ENCODE measurements at places on chromosomes 5 and 9.

- DNase-seq, result no peak
These were observed 19.5 kb upstream of the ALDH1B1 start for GRCh38 chr9:38372762-38373619.

DNA sequence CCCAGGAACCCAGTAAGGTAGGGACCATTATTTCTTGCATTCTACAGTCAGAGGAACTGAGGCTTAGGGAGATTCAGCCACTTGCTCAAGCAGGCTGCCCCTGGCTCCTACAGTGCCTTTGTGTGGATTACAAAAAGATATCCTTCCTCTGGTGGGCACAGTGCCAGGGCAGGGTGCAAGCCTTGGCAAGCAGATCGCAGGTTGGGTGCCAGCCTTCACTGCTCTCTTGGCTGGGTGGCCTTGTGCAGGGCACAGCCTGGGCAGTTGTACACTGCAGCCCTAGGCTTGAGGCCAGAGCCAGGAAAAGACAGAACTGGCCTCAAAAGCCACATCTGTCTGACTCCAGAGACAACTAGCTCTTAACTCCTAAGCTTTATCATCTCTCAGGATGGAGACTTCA lies 15.0 kb downstream of the DOCK2 start:
- DNase-seq, result no peak

DNA sequence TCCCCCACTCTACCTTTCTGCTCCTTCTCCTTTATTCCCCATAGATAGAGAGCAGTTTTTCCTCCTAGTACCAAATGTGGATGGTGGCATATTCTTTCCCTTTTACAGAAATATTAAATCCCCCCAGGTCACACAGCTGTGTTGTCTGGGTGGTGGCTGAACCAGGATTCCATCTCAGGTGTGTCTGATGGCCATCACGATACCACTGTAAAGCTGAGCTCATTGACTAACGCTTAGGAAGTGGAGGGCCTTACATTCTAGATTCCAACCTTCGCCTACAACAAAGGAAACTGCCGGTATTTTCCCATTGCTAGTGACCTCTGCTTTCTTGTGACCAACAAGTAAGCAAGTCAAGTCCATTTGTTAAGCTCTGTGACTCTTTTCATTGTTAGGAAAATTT lies 131.9 kb upstream of the KLF4 start:
- DNase-seq, result no peak

DNA sequence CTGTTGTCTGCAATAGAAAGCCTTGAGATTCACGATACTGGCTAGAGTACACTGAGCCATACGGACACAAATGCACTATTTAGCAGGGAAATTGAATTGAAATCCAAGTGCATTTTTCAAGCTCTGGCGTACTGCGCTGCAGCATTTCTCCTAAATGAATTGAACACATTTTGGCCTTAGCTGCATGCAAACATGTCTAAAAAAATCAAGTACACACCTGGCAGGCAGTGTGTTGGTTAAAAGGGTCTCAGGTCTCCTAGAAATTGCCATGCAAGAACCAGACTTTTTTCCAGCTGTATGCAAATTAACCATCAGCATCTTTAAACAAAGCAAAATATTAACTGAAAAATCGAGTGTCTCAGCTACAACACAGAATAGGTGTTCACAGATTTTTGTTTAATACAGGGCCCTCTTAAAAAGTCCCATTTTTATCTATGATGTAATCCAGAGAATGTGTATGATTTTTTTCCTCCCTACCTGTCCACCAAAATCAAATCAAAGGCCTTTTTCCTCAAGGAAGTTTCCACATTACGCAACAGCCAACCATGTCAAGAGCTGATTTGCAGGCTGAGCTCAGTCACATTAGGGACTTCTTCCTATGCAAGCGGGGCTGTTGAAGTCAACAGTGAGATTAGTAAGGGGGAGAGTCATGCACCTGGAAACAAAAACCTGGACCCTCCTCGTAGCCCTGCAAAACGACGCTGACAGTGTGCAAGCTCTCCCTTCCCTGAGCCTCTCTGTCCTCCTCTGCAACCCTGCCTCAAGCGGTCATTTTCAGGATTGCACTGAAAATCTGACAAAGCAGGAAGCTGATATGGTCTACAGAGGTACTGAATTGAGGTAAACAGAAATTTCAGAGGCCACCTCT lies 14.1 kb upstream of the SFXN1 start:
- no peak for DNase-seq

DNA sequence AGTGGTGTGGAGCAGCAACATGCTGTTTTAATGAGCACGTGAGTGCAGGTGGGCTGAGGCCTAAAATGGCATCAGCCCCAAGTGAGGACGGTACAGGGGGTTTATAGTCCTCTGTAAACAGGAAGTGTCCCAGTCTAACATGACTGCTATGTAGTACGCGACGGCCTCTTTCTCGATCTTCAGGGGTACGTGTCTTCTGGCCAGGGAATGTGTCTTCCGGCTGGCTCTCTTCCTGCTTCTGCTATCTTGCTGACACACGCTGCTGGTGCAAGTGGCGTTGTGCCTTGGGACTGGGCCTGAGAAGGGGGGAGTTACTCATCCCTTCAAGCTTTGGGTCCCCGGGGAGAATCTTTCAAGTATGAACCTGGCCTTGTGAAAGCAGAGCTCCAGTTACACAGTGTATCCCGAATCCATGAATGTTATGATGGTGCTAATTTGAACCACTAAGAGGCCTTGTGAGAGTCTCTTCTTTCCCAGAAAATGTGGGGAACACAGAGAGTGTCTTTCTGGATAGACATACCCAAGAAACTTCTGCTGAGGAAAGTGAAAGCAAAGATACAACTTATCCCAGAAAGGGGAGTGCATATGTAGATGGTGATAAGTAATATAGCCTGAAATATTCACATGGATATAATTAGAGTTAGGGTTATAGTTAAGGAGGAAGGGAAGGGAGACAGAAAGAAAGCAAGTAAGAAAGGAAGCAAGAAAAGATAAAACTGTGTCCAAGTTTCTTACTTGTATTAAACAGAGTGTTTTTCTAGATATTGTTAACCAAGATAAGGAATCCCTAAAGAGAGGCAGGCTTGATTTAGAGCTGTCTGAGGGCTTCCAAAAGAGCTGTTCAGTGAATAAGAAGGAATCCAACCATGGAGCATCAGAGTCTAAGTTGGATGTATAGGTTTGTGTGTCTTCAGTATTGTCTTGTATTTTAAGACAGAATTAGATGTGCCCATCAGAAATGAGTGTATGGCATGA lies 35.5 kb upstream of the ANXA2R start:
- DNase-seq, result no peak

DNA sequence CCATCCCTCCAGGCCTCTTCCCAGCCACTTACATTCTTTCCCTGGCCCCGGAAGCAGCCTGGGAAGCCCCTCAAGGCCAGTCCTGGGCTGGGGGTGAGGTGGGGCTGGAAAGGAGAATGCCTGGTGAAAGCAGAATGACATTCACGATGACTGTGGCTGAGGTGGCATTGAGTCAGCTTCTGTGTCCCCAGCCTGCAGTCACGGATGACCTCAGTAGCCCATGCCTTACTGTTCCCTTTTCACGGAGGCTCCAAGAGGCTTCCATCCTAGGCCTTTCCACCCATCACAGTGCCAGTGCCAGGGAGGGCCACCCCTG lies 2.7 kb downstream of the PRDM12 start:
- no peak for DNase-seq

DNA sequence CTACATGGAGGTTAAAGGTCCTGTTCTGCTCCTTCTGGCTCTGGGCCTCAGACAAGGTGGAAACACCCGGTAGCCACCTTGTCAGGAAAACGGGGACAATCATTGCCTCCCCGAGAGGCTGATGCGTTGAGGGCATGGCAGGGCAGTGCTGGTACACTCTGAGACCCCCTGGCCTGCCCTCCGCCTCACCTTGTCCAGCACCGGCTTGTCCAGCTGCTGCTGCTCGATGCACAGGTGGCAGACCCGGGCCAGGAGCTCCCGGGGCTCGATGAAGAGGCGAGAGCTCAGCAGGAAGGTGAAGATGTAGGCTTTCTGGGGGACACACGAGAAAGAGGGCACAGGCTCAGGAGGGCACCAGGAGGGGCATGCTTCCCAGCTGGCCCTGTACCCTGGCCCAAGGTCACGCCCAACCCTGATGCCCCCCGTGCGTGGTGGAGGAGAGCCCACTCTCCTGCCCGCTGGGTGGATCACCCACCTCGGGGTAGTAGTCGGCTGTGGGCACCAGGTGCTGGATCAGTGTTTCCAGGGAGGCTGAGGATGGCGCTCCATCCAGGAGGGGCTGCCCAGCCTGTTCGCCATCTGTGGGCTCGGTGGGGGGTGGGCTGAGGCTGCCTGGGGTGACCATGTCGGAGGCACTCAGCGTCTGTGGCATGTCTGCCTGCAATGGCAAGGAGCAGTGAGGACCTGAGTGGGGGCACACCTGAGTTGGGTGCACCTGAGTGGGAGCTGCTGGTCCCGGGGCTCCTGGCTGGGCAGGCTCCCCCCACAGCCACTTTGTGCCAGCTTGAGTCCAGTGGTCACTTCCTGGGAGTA lies 66.0 kb upstream of the RNF130 start:
- no peak for DNase-seq

- no peak for DNase-seq
These were observed 177.1 kb downstream of the NFIB start for GRCh38 chr9:14136646-14137370.

DNA sequence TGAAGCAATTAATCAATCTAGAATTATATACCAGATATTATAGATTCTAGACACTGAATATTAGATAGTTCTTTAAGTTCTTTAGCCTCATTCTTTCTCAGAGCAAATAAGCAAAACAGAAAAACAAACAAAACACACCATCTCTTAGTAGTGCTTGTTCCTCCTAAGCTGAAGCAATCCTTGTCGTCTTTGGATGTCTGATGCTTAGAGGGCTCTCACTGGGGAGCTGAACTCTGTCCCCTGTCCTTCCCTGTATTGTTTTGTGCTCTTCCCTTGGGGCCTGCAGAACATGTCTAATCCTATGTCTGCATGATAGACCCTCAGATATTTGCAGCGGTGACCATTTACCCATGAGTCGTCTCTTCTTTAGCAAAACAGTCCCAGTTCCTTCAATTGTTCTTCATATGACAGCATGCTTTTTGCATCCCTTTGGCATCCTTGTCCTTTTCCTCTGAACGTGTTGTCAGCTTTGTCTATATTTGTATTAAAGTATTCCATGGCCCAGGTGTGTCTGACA lies 114.3 kb downstream of the ARHGEF28 start:
- no peak for DNase-seq

DNA sequence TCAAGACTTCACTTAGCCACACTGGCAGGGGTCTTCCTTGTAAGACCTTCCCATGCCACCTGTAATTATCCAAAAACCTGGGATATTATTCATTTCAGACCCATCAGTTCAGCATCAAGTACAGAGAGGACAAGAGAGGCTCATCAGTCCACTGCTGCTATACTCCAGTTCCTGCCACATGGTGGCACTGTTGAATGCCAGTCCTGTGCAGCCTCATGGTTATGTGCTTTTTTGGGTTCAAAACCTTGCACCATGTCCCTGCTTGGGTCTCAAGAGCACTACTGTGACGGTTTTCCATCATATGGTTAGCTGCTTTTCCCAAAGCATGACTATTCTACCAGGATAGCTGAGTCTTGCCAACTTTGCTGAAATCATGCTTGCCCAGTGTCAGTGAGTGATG lies 8.5 kb downstream of the PTGS1 start:
- no peak for DNase-seq

- DNase-seq, result no peak
These were observed 5.3 kb downstream of the NFX1 start for GRCh38 chr9:33295571-33295970.

- no peak for DNase-seq
These were observed 63.6 kb downstream of the TMEM174 start for GRCh38 chr5:73236541-73237128.

DNA sequence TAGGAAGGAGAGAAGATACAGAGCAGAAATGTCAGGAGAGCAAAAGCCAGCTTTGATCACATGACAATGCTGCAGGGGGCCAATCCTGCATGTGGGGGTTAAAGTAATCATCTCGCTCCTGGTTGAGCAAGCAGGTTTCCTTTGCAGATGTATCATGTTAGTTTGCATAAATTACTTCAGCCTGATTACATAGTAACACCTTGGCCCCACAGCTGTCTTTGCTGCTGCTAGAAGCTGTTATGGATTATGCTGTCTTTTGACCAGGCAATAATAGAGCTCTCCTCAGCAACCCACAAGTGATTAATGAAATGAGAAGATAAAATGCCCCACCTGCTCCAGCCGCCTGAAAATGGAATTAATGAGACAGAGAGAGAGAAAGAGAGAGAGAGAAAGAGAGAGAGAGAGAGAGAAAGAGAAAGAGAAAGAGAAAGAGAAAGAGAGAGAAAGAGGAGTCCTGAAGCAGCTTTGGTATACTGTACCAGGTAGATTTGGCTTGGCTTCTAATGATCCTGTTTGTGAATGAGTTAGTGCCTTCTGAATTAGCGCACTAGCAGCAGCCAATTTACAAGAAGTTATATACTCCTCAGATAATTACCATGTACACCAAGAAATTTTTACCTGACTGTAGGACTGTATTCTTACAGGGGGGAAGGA lies 174.3 kb upstream of the RORB start:
- DNase-seq, result no peak

- no peak for DNase-seq
These were observed 55.6 kb downstream of the S1PR3 start for GRCh38 chr9:89046832-89047231.

- no peak for DNase-seq
These were observed 87.8 kb downstream of the RAI14 start for GRCh38 chr5:34743878-34744277.

DNA sequence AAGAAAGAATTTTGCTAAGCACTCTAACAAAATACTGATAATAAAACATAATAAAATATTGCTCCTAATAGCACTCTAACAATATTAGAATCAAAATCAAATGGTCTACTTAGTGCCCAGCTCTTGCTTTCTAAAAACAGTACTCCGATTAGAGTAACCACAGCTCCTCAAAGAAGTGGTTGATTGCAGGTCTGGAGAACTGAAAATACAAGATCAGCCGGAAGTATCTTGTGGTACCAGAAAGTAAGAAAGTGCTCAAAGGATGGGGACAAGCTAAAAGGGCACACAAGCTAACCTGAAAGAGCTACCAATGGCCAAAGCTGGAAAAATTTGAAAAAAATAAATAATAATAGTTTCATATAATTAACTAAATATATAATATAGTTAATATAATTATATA lies 119.2 kb downstream of the CWC27 start:
- DNase-seq, result no peak

- no peak for DNase-seq
These were observed 291.6 kb upstream of the C9orf72 start for GRCh38 chr9:27864644-27865438.

- DNase-seq, result no peak
These were observed 123.5 kb downstream of the SLC24A2 start for GRCh38 chr9:19665146-19665863.

GRCh38 chr5:32172923-32173266 lies 1.2 kb downstream of the GOLPH3 start:
- DNase-seq, result no peak

GRCh38 chr9:136081113-136081825 lies 13.8 kb downstream of the NACC2 start:
- no peak for DNase-seq

GRCh38 chr5:34496701-34497469 lies 159.2 kb upstream of the RAI14 start:
- no peak for DNase-seq

DNA sequence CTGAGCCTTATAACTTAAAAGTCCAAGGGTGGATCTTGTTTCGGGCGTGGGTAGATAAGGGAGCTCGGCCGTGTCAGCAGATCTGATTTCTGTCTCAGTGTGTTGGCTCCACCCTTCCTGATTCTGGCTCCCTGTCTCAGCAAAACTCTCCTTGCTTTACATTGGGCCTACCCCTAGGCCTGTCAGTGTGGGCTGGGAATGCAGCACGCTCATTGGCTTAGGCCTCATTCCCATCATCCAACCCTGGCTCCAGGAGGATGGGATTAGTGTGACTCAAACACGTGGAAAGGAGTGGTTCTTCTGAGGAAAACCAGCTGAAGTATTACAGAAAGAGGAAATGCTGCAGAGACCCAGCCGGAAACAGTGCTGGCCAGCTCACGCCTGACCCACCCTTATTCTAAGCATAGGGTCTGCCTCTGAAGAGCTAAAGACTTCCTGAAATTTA lies 59.9 kb downstream of the ZFAND5 start:
- DNase-seq, result peak; percentile 6
